ENCODE measurements at places on chromosomes 3 and 15. TPM values are rescaled to one million over a fixed set of nuclear protein-coding genes. Genes with fewer than 3 reads are reported as not detected.

GRCh38 chr15:53193149-53193548 is 403.0 kb upstream of the ONECUT1 start:
- DNase-seq, result no peak

DNA sequence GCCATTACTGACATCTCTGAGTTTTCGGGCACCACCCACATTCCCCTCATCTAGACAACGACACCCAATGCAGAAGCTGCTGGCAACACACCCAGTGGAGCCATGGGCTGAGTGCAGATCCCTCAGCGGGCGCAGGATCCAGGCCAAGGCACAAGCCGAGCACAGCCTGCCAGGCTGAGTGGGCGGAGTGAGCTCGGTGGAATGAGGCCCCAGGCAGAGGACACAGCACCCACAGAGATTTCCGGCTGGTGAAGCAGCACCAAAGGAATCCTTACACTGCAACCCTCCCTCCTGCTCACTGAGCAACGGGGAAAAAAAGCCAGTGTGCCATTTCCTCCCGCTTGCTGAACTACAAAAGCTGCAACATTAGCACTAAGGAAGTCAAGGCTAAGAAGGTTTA is 34.3 kb downstream of the ZMAT3 start:
- no peak for DNase-seq

- DNase-seq, result no peak
Observed at GRCh38 chr3:197846491-197846890, 55.4 kb downstream of the LRCH3 start.

- DNase-seq, result no peak
Observed at GRCh38 chr3:136293279-136293678, 43.1 kb downstream of the PCCB start.

GRCh38 chr3:151526757-151527156 is 65.9 kb upstream of the IGSF10 start:
- DNase-seq, result no peak

GRCh38 chr15:34241376-34242330 is 16.8 kb downstream of the EMC4 start:
- DNase-seq, result no peak

GRCh38 chr3:174208161-174208560 is 651.0 kb upstream of the NAALADL2 start:
- DNase-seq, result no peak

GRCh38 chr15:48170981-48171380 is 7.1 kb downstream of the MYEF2 start:
- DNase-seq, result no peak

- no peak for DNase-seq
Observed at GRCh38 chr15:53527996-53528395, 231.5 kb downstream of the WDR72 start.

DNA sequence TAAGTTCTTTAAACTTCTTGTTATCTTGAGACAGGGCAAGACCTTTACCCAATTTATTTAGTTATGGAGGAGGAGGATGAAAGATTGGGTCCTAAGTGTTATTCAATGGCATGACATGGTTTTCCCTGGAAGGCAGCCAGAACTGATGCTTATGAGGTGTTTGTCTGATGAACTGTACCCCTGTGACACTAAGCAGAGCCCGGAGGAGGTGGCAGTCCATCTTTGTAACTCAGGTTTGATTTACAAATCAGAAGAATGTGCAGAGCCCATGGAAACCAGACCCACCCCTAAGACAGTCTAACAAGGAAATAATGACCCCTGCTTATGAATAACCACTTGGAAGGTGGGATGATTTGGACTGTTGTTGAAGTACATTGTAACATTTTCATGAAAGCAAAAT is 878.6 kb upstream of the NR2F2 start:
- no peak for DNase-seq

- no peak for DNase-seq
Observed at GRCh38 chr3:195512798-195513345, 30.3 kb downstream of the PPP1R2 start.

DNA sequence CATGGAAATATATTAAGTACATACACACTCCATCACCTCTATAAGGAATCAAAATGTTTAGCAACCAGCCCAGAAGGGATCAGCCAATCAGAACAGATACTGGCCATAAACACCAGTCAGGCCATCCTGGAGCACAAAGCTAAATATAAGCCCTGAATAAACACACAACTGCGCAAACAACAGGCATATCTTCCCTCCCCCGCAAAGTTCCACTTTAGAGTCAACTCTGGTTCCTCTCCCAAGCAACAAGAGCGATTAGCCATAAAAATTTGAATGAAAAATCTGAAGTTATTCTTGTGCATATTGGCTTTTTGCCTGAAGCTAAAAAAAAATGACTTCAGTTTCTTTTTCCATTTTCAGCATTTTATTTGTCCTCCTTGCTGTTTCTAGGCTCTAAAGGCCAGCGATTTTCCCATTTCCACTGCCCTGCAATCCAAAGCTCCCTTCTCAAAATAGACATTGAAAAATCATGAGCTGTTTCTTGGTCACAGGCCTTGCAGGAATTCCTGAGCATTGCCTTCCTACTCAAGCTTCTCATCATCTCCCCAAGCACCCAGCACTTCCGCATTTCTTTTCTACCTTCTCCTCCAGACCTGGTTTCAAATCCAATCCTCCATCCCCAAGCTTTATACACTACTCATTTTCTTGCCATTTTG is 247.9 kb downstream of the ZMAT3 start:
- DNase-seq, result no peak

GRCh38 chr15:48890375-48890972 is 12.5 kb downstream of the EID1 start:
- no peak for DNase-seq

DNA sequence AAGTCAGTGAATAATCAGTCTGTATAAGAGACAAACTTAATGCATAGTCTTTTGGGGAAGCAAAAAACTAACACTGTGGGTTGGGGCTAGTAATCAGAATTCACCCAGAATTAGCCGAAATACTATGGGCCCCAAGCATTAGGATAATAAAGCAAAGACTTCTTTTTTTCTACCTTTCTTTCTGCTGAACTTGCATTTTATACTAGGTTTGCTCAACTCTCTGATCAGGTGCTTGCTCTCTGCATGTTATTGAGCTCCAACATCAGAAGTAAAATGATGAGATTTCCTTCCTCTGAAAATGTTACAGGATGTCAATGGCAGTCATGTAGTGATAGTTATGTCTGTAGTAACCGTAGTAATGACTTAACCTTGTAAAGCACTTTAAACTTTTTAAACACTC is 216.6 kb downstream of the KCNMB2 start:
- no peak for DNase-seq

GRCh38 chr3:125589547-125590122 is 5.7 kb downstream of the OSBPL11 start:
- DNase-seq, result no peak

GRCh38 chr3:16456784-16457415 is 56.6 kb downstream of the RFTN1 start:
- DNase-seq, result no peak

GRCh38 chr15:32859251-32859650 is 141.4 kb downstream of the GREM1 start:
- DNase-seq, result no peak

- DNase-seq, result no peak
Observed at GRCh38 chr3:73074781-73075180, 13.3 kb downstream of the EBLN2 start.

DNA sequence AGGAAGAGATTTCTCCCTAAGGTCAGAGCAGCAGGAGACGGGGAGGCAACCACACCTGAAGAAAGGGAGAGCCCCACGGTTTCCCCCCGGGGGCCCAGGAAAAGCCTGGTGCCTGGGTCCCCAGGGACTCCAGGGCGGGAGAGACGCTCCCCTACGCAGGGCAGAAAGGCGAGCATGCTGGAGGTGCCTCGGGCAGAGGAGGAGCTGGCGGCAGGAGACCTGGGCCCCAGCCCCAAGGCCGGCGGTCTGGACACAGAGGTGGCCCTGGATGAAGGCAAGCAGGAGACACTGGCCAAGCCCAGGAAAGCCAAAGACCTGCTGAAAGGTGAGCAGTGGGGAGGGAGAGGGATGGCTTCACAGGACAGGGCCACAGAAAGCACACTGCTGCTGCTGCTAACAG is 26.2 kb upstream of the SLC28A1 start:
- DNase-seq, result no peak

DNA sequence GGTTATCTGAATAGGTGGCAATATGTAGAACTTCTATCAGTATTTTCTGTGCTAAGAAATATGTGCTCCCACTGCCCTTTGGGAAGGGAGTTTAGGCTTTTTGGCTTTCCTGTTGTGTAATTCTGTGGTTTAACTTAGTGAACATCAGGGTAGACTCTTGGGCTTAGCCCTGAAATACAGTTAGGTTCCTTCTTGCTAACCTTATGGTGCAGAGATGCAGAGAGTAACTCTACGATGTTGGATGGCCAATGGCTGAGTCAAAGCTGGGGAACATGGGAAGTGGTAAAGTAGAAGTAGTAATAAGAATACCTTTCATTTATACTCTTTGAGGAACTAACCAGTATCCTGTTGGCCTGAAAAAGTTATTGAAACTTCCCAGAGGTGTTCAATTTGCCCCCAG is 80.8 kb upstream of the IL12A start:
- DNase-seq, result no peak

GRCh38 chr3:190325923-190326322 is 3.7 kb upstream of the CLDN1 start:
- DNase-seq, result no peak

- peak; percentile 12 for DNase-seq
Observed at GRCh38 chr15:83565553-83566159, 88.3 kb upstream of the ADAMTSL3 start.

DNA sequence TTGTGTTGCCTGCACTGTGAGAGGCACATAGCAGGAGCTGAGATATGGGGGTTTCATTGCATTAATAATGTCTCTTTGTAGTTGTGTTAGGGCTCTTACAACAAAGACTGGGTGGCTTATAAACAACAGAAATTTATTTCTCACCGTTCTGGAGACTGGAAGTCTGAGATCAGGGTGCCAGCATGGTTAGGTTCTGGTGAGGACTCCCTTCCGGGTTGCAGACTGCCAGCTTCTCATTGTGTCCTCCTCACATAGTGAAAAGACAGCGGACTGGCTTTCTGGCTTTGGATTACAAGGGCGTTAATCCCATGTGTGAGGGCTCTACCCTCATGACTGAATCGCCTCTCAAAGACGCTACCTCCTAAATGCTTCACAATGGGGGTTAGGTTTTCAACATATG is 20.6 kb downstream of the TMEM108 start:
- DNase-seq, result no peak

GRCh38 chr15:85642693-85643066 is 152.0 kb downstream of the KLHL25 start:
- DNase-seq, result no peak

DNA sequence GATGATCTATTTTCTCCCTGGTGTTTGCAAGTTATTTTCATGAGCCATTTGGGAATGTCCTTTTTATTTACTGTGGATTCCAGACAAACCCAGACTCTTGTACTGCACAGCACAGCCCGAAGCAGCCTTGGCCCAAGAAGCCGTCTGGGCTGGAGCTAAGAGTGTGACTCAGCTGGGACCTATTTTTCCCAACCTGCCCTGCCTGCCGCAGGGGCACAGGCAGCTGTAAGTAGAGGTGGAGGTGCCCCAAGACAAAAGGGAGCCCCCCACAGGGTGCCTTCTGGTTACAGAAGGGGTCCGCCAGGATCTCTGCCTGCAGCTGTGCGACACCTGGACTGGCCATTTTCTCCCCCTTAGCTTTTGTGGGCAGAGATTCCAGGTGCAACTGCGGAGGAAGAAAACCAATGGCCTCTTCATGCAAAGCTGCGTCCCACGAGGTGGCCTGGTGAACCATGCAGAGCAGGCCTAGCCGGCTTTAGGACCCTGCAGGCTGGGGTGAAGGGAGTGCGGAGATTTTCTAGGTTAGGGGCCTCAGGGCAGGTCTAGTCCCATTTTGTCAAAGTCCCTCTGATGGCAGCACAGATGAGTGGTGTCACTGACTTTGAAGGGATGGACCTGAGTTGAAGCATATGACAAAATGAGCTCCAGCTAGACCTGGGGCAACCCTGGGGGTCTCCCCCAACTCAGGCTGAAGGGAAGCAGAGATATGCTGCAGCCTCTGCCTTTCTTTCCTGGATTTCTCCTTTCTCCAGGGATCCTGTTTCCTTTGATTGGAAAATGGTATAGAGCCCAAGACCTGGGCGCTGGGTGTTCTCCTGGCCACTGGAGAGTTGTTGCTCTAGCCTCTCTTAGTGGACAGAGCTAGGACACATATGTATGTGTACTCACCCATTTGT is 131.2 kb downstream of the KLF13 start:
- no peak for DNase-seq

- no peak for DNase-seq
Observed at GRCh38 chr3:46466871-46467403, 2.2 kb upstream of the LTF start.

DNA sequence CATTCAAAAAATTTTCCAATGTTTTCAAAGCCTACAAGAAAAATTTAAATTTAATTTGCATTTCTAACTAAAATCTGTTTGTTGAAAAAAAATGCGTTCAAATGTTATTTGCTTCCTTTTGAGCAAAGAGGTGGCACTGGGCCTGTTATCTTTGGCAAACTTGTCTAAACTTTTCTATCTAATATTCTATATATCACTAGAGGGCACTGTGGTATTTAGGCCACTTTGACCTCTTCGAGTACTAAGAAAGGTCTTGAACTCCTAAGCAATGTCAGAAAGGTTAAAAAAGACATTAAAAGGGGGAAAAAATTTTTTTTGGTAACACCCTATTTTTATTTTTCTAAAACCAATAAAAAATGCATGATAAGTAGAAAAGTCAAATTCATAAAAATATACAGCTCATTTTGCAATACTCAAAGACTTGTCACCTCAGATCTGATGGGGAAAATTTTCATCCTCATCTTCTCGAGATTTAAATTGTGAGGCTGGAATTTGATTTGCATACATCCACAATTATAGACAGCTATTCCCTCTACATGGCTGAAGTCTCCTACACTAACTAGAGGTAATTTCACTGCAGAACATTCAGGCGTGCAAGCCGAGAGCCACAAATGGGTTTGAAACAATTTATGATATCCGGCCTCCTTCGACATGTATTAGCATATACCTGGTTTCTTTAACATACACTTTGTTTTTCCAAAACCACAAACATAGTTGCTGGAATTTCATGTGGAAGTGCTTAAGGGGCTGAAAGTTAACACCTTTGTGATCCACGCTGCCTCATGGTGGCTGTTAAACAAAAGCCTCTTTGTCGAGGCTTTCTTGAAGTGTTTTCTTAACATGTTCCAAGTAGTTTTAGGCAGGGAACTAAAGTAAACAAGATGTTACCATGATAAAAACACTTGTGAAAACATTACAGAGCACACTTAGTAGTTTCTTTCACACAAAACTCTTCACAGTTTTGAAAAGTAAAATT is 576.4 kb downstream of the FOXP1 start:
- DNase-seq, result no peak

LRRC28 gene
- 39.3 TPM for total RNA-seq

A4GNT gene
- total RNA-seq, result not detected

ITPKA gene
- 6.3 TPM for total RNA-seq

LRRN1 gene
- 0.13 TPM for total RNA-seq

GATM gene
- total RNA-seq, result 7.6 TPM

CSPG5 gene
- 3.2 TPM for total RNA-seq

ATP13A5 gene
- not detected for total RNA-seq

GABRR3 gene
- total RNA-seq, result not detected

GASK1A gene
- total RNA-seq, result not detected

CPB1 gene
- total RNA-seq, result 4.4 TPM

VGLL3 gene
- total RNA-seq, result 0.15 TPM

IL20RB gene
- 1.7 TPM for total RNA-seq

RASGRF1 gene
- 0.59 TPM for total RNA-seq

ZNF660 gene
- total RNA-seq, result not detected

FES gene
- total RNA-seq, result 0.64 TPM

WDR49 gene
- 0.23 TPM for total RNA-seq

Data from Panc1 (cell line).